Stimulated activated CD4-positive, alpha-beta T cell treated with anti-CD3 and anti-CD28 coated beads, TNF-alpha, amount 100 ng/mL, for 4 hours (primary cell): ENCODE measurements at places on chromosomes 6 and 20.

DNA sequence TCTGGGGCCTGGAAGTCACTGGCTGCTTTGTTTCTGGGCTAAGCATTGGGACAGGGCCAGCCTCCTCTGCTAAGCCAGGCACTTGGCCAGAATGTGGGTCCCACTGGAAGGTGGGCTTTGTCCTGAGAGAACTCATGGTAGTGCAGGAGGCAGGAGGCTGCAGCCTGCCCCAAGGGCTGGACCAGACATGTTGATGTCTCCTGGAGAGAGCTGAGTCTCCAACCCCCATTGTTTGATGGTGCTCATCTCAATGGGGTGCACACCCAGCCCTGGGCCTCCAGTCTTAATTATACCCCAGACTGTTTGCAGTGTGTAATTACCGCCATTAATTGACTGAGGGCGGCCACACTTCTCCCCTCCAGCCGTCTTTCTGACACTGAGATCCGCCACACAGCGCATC, 220.5 kb upstream of the PMEPA1 start:
- no peak for DNase-seq

DNA sequence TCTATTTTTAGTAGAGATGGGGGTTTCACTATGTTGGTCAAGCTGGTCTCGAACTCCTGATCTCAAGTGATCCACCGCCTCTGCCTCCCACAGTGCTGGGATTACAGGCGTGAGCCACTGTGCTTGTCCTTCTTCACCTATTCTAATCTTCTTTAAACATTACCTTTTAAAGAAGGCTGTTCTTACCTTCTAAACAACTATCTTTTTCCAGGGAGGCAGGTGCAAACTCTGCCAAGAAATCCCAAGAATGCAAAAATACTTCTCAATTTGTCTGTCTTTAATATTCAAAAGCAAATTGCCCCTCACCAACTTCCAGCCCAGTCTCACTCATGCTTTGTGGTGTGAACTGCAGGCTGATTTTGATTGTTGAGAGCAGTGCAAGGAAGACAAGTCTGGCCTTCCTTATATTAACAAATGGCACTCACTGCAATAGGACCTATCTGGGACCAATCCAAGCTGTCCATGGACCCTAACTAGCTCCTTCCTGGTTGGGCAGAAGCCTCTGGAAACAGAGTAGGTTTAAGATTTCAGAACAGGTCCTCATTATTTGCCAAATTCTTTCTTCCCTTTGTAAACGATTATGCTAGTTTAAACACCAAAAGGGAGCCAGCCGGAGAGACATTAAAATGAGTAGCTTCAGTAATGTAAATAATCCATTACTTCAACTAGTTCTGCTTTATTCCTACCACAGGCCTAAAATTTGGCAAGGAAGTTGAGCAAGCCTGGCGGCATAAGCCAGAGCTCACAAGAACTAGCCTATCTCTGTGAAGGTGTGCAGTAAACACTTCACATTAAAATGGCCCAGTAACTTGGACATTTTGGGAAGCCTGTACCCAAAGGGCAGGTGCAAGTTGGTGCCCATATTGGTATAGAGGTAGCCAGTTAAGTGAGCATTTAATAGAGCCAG, 1.6 kb downstream of the SCAND1 start:
- no peak for DNase-seq

GRCh38 chr6:154139892-154140291, 100.9 kb downstream of the OPRM1 start:
- DNase-seq, result no peak

- DNase-seq, result no peak
These were observed 55.6 kb downstream of the SLX4IP start for GRCh38 chr20:10490706-10491105.

DNA sequence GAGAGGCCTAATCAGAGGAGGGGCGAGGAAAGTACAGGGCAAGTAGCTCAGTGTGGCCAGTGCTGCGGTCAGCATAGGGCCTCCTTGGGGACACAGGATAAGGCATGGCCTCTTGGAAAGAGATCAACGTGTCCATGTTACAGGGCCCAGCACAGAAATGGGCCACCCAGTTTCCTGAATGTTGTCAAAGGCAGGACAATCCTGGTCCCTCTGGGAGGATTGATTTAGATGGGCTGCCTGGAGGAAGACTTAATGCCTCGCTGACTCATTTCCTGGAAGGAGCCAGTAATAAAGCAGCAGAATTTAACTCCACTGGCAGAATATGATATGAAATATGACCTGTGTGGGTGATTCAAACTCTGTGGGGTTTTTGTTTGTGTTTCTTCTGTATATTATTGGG, 16.6 kb downstream of the DDO start:
- no peak for DNase-seq

DNA sequence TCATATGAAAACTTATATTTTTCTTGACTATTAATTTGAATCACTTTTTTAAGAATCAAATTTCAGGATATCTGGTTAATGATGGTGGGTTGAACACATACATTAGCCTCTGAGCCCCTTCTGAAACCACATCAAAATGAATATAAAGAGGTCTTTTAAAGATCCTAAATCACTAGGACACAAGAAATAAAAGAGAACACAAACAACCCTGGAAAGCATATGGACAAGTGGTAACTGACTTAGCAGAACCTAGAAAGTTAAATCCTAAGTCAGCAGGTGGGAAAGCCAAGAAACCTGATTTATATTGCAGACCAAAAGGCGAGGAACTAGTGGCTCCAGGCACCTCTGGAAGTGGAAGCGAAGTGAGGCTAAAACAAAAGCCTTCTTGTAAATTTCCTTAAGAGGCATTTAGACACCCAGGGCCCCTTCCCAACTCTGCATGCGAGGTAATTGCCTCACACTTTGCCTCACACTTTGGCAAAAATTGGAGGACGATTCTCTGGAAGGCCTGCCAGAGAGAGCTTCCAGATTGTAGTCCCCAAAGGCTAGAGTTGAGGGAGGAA, 293.9 kb downstream of the KHDC1L start:
- DNase-seq, result no peak

GRCh38 chr20:64049878-64050260, 430 bp upstream of the SOX18 start:
- no peak for DNase-seq

DNA sequence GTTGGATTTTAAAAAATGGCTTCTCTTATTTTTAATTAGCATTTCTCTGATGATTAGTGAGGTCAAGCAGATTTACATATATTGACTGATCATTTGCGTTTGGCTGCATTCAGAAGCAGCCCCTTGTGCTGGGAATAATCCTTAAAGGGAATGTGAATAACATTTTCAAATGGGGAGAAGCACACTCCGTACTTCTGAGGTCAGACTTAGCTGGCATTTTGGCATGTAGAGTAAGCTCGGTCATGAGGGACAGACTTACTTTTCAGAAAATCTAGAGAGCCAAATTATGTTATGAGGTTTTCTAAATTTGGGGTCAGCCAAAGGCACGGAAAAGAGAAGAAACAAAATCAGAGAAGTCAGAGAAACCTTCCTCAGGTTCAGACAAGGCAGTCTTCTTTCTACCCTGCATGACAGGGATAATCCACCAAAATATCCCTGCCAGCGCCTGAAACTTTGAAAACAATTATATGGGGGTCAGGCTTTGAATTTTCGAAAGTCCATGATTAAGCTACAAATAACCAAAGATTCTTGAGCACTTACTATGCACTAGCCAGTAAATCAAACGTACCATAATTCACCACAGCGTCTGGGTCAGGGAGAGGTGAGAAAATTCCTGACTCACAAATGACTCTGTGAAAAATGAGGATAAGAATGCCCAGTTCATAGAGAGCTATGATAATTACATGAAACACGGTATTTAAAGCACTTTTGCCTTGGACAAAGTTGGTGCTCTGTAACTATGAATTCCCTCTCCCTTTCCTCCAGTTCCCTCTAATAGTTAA, 44.9 kb downstream of the ADAT2 start:
- DNase-seq, result no peak

DNA sequence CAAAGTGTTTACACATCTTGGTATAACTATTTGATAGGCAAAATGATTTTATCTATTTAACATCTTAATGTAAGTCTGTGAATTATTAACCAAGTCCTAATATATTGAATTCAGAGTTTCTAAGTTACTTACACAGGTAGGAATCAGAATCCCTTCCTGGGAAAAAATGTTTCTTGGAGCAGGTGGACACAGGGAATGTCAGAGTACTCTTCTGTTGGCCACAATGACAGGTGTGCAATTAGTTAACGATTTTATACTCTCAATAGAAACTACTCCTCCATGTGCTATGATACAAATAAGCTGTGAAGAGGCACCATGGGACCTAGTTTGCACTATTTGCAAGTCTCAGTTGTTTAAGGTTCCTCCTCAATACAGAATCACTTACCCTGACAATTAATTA, 821 bp upstream of the TAAR5 start:
- no peak for DNase-seq

- no peak for DNase-seq
These were observed 36.8 kb downstream of the HEBP2 start for GRCh38 chr6:138440758-138441357.

- DNase-seq, result no peak
These were observed 99.0 kb downstream of the GMPR start for GRCh38 chr6:16337295-16337975.

GRCh38 chr6:6661684-6662083, 73.2 kb downstream of the LY86 start:
- DNase-seq, result no peak

- no peak for DNase-seq
These were observed 152.3 kb upstream of the NEDD9 start for GRCh38 chr6:11384531-11385309.

DNA sequence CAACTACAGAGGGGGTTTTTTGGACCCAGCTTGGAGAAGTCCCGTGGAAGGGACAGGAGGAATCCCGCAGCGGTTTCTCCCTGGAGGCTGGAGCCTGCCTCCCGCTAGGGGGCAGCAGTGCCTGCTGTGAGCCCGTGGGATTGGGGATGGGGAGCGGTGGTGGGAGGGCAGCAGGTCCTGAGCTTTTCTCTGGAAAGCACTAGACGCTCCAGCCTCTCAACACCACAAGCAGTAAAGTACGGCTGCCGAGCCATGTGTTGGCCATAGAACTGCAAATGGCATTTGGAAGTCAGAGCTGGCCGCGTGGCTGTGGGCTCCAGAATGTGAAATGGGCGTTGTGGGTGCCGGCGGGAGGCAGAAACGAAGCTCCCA, 47.8 kb downstream of the GMPR start:
- DNase-seq, result no peak

DNA sequence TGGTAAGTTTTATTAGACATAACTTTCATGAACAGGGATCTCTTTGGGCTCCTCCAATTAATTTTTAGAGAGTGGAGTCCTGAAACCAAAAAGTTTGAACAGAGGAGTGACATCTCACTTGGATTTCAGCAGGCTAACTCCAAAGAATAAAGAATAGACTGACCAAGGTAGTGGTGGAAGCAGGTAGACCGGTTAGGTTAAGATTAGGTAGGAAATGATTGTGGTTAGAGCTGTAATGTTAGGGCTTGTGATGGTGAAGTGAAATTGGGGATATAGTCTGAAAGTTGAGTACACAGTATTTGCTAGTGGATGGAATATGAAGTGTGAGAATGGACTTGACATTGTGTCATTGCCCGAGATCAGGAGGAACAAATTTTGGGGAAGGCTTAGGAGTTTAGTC, 27.8 kb downstream of the QKI start:
- no peak for DNase-seq

- no peak for DNase-seq
These were observed 17.4 kb upstream of the AKAP7 start for GRCh38 chr6:131117878-131118277.

DNA sequence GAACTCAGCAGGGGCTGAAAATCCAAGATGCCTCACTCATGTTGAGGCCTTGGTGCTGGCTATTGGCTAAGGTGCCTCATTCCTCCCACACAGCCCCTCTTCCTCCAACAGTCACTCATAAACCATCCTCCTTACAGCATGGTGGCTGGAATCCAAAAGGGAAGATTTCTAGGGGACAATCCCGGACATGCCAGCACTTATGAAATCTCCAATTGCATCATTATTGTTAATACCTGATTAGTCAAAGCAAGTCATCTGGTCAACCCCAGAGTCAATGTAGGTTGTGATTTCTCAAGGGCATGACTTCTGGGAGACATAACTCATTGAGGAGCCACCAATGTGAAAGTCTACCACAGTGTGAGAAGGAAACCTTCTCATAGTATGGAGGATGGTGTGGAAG, 506.6 kb upstream of the NOX3 start:
- DNase-seq, result no peak

GRCh38 chr6:118740372-118740771, 89.0 kb upstream of the CEP85L start:
- DNase-seq, result no peak

DNA sequence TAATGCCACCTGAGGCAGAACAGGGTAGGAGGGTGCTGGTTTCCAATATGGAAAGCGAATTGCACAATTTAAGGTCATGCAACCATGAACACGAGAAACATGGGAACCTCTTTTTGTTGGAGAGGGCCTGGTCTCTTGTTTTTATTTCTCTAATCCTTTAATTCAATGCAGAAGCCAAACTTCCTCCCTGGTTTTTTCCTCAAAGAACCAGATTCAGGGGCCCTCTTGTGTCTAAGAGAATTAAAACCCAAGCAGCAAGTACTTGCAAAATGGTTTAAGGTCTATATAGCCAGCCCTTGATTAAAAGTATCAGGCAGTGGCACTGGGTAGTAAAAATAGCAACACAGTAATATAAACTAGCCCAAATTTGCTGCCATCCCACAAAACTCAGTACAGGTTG, 19.5 kb downstream of the GSTA4 start:
- no peak for DNase-seq
